ENCODE measurements at places on chromosomes 12 and 14.

GRCh38 chr12:89965993-89966392 is 257.4 kb upstream of the ATP2B1 start:
- DNase-seq, result no peak

- peak; percentile 58 for DNase-seq
Measured at GRCh38 chr14:24296341-24297157, 3.0 kb downstream of the DHRS1 start.

DNA sequence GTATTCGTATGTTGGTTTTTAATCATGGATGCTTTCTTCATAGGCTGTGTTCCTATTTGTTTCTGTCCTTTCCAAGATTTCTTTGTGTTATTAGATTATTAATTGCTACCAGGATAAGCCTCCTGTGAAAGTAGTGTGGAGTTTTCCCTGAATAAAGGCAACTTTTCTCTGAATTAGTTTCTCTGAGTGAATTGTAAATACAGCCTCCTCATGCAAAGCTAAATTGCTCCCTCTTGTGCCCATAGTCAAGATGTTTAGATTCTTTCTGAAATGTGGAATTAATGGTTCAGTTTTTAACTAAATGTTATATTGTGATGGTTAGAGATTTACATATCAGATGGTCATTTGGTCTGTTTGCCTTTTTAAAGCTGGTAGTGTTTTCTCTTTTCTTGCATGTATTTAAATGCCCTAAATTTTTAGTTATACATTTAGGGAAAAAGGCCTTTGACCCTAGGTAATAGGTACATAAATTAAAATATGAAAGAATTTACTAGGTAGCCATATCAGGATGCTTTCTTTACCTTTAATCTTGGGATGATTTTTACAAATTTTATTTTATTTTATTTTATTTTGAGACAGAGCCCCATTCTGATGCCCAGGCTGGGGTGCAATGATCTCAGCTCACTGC is 8.9 kb downstream of the APAF1 start:
- DNase-seq, result no peak

GRCh38 chr14:55921511-55921910 is 196.7 kb upstream of the PELI2 start:
- DNase-seq, result no peak

GRCh38 chr12:62123721-62124203 is 136.4 kb upstream of the USP15 start:
- DNase-seq, result no peak

- DNase-seq, result no peak
Measured at GRCh38 chr14:59310633-59311032, 122.2 kb downstream of the DAAM1 start.

- DNase-seq, result no peak
Measured at GRCh38 chr14:39034481-39035296, 68.3 kb downstream of the SEC23A start.

- DNase-seq, result no peak
Measured at GRCh38 chr14:76326918-76327689, 48.8 kb upstream of the ESRRB start.

DNA sequence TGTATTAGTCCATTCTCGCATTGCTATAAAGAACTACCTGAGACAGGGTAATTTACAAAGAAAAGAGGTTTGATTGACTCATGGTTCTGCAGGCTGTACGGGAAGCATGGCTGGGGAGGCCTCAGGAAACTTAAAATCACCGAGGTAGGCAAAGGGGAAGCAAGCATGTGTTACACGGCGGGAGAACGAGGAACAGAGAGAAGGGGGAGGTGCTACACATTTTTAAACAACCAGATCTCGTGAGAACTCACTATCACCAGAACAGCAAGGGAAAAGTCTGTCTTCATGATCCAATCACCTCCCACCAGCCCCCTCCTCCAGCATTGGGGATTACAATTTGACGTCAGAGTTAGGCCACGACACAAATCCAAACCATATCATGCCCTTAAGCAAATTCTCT is 13.3 kb upstream of the MAX start:
- DNase-seq, result no peak

DNA sequence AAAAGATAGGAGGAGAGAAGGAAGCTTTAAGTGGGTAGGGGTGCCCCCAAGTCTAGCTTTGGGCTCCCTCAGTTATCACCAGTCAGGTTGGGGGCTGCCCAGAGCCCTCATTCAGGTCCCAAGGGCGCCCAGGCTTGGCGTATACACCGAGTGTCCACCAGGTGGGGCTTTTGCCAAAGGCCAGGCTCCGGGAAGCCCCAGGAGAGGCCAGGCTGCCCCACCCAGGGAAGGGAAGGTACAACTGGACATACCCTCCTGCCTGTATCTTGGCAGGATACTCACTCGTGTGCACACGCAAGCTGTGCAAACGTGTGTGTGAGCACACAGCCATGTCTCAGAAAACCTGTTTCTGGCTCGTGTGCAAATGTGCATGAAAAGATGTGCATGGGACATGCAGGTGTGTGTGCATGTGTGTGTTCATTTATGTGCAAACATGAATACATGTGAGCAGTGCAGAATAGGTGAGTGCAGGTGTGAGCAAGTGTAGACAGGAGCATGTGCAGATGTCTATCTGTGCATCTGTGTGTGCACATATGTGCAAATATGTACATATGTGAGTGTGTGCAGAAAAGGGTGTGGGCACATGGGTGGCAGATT is 103.9 kb upstream of the MYL2 start:
- peak; percentile 3 for DNase-seq

DNA sequence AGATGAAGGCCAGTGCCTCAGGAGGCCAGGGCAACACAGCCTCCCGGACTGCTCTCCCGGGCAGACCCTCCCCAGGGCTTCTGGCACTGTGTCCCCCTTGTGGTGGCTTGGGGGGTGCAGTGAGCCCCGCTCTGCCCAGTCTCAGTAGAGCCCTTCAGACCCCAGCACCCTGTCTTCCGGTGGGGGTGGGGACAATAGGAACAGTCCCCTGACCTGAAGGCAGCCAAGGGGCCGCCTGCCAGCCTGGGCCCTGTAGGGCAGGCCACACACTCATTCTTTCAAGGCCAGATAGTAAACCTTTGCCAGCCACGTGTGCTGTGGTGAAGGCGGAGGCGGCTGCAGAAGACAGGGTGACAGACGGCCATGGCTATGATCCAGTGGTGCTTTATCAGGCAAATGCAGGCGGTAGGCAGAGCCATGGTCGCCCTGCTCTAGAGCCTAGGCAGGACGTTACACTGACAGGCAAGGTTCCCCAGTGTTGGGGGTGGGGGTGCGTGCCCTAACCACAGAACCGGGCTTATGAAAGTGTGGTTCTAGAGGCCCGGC is 15.0 kb downstream of the ZFYVE21 start:
- no peak for DNase-seq

DNA sequence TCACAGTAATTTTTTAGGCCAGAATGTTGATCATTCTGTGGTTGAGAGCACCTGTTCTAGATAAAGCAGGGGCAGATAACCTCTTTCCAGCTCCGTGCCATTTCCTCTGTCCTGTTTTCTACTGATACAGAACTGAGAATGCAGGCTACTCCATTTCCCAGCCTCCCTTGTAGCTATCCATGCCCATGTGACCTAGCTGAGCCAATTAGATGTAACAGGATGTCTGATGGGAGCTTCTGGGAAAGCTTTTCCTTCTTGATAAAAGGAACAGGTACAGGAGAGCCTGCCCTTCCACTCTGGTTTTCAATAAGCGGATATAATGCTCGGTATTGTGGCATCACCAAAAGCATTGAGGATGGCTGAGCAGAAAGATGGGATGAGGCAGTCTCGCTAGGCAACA is 54.2 kb downstream of the LRRC74A start:
- DNase-seq, result no peak
